ENCODE measurements at places on chromosomes 5 and 9. TPM values are rescaled to one million over a fixed set of nuclear protein-coding genes. Genes with fewer than 3 reads are reported as not detected.

NDST1 gene
- 100 TPM for total RNA-seq

RGP1 gene
- 30.3 TPM for total RNA-seq

MAP1B gene
- total RNA-seq = 53.0 TPM

GRCh38 chr5:145203193-145203592, 631.9 kb downstream of the PRELID2 start:
- no peak for DNase-seq

GRCh38 chr9:121249563-121249962, 18.4 kb upstream of the GSN start:
- no peak for DNase-seq

DNA sequence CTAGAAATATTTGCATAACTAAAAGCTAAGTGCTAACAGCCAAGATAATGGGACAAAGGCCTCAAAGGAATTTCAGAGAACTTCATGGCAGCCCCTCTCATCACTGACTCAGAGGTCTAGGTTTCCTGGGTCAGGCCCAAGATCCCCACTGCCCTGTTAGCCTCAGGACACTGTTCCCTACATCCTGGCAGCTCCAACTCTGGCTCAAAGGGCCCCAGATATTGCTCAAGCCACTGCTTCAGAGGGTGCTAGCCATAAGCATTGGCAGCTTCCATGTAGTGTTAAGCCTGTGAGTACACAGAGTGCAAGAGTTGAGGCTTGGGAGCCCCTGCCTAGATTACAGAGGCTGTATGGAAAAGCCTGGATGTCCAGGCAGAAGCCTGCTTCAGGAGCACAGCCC, 998.1 kb downstream of the TLE1 start:
- DNase-seq = no peak

- no peak for DNase-seq
Observed at GRCh38 chr5:151086192-151086869, 5.5 kb upstream of the TNIP1 start.

GRCh38 chr9:104107799-104108198, 13.7 kb downstream of the SMC2 start:
- no peak for DNase-seq

GRCh38 chr5:82597437-82597836, 319.3 kb upstream of the RPS23 start:
- DNase-seq = no peak

DNA sequence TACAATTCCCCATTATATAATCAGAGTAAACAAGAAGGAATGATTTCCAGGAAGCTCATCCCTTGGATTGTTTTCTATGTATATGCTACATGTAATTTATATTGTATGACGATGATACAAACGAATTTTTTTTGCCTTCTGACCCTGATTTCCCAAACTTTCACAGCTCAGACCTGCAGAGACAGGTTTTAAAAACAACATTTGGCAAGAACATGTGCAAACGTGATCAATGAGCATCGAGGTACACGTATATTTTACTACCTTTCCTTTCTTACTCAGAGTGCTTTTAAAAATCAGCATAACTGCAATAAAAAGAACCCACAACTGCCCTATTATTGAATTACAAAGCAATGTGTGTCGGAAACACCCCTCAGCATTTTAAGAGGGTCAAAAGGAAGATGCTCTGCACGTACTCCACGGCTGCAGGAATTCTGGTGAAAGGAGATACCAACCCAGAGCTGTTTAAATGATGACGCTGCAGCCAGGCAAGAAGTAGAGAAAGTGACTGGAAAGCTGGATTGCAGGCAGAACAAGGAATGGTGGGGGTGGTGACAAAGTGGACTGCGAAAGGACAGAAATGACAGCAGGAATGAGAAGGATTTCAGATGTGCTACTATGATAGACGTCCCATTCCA, 533.5 kb downstream of the RAB3C start:
- DNase-seq = no peak

GRCh38 chr9:6096821-6097220, 81.4 kb upstream of the RANBP6 start:
- no peak for DNase-seq
